Lower lobe of right lung (tissue), 2 donors: ENCODE measurements at places on chromosomes 1 and 21. TPM values are rescaled to one million over a fixed set of nuclear protein-coding genes. Genes with fewer than 3 reads are reported as not detected.
A peak's percentile ranks its signal among the peaks of the same experiment; 100 is the strongest.

DNA sequence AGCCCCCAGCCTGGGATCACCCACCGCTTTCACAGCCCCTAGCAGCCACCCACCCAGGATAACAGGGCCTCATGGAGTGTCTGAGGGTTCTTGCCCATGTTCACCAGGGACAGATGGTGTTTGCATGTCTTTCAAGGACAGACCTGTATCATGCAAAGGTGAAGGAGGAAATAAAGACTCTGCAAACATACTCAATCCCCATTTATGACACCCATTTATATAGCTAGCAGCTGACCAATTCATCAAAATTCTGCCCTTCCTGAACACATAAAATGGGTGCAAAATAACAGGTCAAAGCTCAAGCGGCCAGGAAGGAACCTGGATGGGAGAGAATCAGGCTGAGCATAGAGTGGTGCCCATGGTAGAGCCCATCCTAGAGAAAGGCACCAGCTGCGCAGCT lies 32.8 kb upstream of the LYPD8 start:
- no peak for DNase-seq

DNA sequence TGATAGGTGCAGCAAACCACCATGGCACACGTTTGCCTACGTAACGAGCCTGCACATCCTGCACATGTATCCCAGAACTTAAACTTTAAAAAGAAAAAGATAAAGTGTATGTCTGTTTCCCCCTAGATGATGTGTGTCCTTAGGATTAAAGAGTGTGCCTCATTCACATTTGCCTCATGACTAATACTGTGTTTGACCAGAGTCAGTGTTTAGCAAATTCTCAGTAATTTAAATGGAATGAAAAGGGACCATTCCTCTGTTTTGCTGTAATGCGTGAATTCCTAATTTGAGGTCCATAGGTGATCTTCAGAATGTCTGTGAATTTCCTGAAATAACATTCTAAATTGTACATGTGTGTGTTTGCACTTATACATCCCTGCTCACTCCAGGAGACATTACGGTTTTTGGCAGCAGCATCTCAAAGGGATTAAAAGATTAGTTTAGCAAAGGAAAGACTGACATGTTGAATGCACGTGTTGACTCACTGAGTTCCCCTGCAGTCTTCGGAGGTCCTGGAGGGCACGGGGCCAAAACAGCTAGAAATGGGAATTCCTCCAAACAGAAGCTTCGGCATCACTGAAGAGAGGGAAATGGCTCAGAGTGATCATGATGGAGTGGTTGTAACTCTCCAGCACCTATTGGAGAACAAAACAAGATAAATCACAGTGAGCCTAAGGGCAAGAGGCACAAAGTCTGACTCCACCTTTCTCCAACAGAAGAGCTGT lies 19.1 kb upstream of the SLC35F3 start:
- no peak for DNase-seq

- DNase-seq = no peak
These were observed 567.5 kb downstream of the PLA2G4A start for GRCh38 chr1:187396226-187396625.

Gene RUNX3
- 13.1 TPM for total RNA-seq

- no peak for DNase-seq
These were observed 64.5 kb upstream of the PLPPR5 start for GRCh38 chr1:99069146-99069545.

Gene A3GALT2
- not detected for total RNA-seq

DNA sequence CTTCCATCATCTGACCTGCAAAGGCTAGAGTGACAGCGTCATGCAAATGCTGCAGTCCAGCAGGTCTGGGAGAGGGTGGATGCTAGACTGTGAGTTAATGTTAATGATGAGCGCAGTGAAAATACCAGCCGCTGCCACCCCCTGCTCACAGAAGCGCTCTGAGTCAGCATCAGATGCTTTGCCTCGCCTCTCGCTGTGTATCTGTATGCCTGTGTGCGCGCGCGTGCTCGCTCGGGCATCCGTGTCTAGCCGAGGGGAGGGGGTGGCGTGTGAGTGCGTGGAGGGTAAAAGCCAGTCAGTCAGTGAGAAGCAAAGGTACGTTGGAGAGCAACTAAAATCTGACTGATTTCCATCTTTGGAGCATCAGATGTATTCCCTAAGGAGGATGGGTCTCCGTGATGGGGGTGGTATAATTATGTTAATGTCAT lies 858.7 kb downstream of the USP25 start:
- peak; percentile 48 for DNase-seq

Gene GJA5
- 44.5 TPM for total RNA-seq

Gene PALMD
- 18.8 TPM for total RNA-seq

DNA sequence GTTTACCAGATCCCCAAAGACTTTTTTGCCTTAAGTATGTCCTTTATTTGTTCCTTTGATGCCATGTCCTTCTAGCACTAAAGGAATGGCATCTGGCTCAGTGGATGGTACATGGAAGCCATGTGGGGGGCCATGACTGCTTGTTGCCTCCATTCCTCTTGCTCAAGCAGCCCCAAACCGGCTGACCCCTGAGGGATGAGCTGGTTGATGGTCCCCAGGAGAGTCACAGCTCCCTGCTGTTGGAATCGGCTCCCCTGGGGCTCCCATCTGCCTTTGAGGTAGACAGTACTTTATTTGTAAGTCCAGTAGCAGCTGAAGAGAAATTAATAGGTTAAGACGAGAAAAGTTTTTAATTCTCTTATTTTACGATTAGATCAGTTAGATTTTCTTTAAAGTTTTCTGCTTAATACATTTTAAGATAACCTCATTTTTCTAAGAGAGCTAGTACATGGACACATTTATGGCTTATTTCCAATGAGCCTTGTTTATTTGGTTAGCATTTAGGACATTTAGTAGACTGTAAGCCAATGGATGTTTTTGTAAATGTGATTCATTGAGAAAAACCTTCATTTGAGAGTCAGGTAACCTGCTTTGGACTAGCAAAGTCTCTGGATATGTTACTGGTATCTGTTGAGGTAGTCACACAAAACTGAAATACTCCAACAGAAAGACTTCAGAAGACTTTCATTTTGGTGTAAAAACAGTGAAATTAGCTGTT lies 88.2 kb downstream of the CAMTA1 start:
- no peak for DNase-seq

Gene C1QB
- 1,524 TPM for total RNA-seq

DNA sequence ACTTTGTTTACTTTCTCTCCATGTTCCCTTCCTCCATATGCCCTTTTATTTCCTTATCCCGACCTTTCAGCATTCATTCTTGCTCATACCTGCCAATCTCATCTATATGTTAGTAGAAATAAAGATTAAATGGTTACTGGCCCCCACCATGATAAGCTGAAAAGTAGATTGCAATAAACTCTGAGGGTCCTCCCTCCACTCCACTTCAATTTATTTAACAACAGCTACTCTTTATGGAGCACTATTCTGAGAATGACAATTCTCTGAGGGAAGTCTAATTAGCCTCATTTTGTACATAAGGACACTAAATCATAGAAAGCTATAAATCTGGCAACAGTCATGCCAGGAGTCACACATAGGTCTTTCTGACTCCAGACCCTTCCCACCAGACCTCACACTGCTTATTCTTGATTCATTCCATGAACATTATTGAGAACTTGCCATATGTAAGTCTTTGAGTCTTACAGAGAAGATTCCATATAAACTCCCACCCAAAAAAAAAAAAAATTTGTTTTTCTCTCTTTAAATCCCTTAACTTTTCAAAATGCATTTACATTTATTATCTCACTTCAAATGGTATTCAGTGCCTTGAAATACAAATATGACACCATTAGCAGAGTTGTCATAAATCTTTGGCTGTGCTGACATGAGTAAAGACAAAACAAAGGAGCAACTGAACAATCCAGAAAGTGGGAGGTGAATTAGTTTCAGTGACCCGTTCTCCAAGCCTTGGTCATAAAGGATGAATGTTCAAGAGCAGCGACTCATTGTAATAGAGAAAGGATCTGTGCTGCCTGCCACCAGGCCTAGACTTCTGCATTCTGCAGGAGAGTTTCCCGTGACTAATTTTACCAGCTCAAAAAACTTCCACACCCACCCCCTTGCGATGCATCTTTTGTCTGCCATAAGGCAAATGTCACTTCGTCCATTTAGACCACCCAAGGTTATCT lies 28.5 kb downstream of the PALMD start:
- no peak for DNase-seq

DNA sequence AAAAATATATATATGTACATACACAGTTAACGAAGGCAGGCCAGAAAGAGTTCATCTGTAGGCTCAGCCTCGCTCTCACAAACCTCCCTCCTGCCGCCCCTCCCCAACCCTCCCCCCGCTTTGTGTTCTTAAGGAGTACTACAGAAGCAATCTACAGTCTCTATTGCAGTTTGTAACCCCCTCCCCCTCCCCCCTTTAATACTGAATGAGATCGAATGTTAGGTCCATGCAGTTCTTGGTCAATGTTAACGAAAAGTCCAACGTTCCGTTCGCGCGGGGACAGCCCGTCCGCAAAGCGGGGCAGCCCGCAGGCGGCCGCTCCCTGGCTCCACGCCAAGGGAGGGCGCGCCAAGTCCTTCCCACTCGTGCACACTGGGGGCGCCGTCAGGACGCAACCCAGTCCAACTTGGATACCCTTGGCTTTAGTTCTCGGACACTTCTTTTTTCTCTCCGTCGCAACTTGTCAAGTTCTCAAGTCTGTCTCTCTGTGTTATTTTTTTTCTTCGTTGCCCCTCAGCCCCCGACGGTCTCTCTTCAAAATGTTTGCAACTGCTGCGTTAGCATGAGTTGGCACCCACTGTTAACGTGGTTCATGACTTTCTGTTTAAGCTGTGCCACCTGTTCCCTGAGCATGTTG lies 2.2 kb downstream of the JUN start:
- DNase-seq = peak; percentile 72
